ENCODE measurements at places on chromosomes 13 and 19.

DNA sequence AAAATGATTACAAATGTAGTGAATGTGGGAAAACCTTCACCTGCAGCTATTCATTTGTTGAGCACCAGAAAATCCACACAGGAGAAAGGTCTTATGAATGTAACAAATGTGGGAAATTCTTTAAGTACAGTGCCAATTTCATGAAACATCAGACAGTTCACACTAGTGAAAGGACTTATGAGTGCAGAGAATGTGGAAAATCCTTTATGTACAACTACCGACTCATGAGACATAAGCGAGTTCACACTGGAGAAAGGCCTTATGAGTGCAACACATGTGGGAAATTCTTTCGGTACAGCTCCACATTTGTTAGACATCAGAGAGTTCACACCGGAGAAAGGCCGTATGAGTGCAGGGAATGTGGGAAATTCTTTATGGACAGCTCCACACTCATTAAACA lies 9.2 kb downstream of the ZNF548 start:
- no peak for DNase-seq

GRCh38 chr13:91622778-91623550 lies 224.5 kb downstream of the GPC5 start:
- DNase-seq: no peak

GRCh38 chr13:36883824-36884223 lies 36.2 kb downstream of the SMAD9 start:
- no peak for DNase-seq

DNA sequence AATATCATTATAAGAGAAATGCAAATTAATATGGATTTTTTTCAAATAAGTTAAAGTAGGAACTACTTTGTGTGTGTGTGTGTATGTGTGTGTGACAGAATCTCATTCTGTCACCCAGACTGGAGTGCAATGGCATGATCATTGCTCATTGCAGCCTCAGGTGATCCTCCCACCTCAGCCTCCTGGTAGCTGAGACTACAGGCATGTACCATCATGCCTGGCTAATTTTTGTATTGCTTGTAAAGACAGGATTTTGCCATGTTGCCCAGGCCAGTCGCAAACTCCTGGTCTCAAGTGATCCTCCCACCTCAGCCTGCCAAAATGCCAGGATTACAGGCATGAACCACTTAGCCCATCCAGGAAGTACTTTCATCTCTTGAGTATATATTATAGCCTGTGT lies 3.2 kb upstream of the ERVV-2 start:
- no peak for DNase-seq

DNA sequence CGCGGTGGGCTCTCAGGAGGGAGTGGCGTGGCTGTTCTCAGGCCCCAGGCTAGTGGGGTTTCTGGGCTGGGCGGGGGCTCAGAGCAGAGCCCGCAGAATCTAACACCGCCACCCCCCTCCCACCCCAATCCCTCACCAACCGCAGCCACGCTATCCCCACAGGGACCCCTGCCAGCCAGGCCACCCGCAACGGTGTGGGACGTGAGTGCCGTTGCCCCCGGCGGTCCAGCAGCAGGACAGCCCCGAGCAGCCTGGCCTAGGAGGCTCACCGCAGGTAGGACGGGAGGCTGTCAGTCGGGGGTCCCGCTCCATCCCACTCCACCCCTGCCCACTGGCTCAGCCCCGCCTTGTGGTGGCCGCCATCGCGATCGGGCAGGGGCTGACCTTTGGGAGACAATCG lies at the start of gene NTN5:
TSS of gene NTN5 (minus strand) at position 24 of the 400 bp plus-strand sequence. CDS start 2,031 bp downstream, outside the sequence.
- DNase-seq: no peak

DNA sequence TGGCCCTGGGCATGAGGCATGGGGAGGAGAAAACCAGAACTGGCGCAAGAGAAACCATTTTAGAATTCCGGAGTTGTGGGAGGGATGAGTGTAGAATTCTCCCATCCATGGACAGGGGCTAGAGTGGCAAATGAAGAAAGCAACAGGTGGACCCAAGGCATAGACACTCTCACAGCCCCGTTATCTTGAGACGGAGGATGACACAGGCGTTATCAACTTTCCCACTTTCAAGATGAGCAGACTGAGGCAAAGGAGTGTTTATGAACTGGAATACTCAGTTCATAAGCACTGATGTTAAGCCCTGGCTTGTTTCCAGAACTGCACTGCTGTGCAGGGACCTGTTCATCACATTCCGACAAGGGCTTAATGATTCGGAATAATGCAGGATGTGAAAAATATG lies 1.1 kb upstream of the GTF3A start:
- DNase-seq: no peak

- DNase-seq: no peak
Observed at GRCh38 chr19:45816236-45817009, 1.3 kb upstream of the RSPH6A start.

- no peak for DNase-seq
Observed at GRCh38 chr13:44932850-44933251, 56.4 kb downstream of the NUFIP1 start.
